Caco-2 (cell line): ENCODE measurements at places on chromosomes 3 and 15. TPM values are rescaled to one million over a fixed set of nuclear protein-coding genes. Genes with fewer than 3 reads are reported as not detected.

- DNase-seq, result no peak
Observed at GRCh38 chr3:193853511-193854219, 260.7 kb downstream of the OPA1 start.

The STXBP5L gene
- total RNA-seq, result not detected in 2 replicates

DNA sequence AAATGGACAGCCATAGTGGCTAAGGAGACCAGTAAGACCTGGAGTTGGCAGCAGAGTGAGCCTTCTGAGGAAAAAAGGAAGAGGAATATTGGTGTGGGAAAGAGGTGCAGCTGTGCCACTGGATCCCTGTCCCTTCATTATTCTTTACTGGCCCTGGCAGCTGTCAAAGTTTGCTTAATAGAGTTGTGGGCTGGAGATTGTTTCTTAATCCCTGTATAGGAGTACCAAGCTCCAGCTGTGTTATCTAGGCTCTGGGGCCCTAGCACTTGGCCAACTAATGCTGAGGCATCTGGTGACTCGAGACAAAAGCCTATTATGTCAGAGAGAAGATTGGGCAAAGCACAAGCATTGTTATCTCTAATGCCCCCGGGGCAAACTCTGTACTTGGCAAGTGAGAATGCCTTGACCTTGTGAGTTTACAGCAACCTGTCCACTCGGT is 61.4 kb downstream of the ZNF609 start:
- DNase-seq, result peak; percentile 70

The MUC13 gene
- 3.5 and 5.0 TPM in 2 replicates for total RNA-seq

The FBXL22 gene
- 0.97 TPM in 1 of 2 replicates, not detected in the other for total RNA-seq

GRCh38 chr3:10319804-10320203 is 1.1 kb downstream of the SEC13 start:
- no peak for DNase-seq

DNA sequence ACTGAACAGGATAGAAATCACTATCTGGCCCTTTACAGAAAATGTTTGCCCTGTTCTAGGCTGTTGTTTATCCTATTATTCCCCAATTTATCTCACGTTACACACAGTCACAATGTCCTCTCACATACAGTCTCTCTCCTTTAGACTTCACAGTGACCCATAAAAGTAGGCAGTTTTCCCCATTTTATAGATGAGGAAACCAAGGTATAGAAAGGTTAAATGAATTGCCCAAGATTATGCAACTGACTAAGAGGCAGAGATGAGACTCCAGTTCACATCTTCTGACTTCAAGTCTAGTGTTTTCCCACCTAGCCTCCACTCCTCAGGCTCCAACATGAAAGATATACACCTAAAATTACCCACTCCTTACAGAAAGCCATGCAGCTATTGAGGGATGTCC is 99.3 kb upstream of the PLCL2 start:
- no peak for DNase-seq

The ST8SIA2 gene
- not detected in 2 replicates for total RNA-seq

- no peak for DNase-seq
Observed at GRCh38 chr3:182710557-182711157, 82.6 kb upstream of the ATP11B start.

GRCh38 chr15:68663526-68663925 is 84.7 kb downstream of the CORO2B start:
- no peak for DNase-seq

The RAMAC gene
- total RNA-seq, result 31.8 and 33.3 TPM in 2 replicates

- DNase-seq, result no peak
Observed at GRCh38 chr3:188656196-188656982, 502.4 kb downstream of the LPP start.

GRCh38 chr3:94043285-94043684 is 14.9 kb upstream of the STX19 start:
- no peak for DNase-seq

DNA sequence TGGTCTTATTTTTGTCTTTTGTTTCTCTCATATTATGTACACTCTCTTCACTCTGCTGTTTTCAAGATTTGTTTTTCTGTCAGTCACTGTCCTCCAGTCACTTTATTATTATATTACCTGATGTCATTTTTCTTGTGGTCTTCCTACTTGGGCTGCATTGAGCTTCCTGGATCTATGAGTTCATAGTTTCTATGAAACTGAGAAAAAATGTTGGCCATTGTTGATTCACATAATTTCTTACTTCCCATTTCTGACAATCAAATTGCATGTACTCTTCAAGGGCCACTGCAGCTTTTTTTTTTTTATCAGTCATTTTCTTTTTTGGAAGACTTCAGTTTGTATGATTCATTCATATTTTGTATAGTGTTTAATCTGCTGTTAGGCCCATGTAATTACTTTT is 1180.6 kb upstream of the GBE1 start:
- DNase-seq, result no peak

DNA sequence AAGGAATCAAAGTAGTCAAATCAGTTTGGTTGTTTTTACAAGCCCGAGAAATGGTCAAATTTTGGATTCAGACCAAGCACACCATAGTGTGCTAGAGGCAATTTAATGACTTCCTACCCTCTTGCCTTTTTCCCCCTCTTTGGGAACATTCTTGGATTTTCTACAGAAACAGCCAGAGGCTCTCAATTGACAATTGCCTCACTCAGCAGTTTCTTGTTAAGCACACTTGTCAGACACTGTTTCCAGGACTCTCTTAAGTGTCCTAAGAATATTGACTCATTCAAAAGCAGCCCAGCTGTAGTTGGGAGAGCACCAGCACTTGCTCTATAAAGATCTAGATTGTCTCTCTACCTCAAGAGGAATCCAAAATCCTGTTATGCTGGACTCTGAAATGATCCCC is 1.5 kb upstream of the SLC35G2 start:
- no peak for DNase-seq

- no peak for DNase-seq
Observed at GRCh38 chr15:40693904-40694687, 878 bp upstream of the RAD51 start.

DNA sequence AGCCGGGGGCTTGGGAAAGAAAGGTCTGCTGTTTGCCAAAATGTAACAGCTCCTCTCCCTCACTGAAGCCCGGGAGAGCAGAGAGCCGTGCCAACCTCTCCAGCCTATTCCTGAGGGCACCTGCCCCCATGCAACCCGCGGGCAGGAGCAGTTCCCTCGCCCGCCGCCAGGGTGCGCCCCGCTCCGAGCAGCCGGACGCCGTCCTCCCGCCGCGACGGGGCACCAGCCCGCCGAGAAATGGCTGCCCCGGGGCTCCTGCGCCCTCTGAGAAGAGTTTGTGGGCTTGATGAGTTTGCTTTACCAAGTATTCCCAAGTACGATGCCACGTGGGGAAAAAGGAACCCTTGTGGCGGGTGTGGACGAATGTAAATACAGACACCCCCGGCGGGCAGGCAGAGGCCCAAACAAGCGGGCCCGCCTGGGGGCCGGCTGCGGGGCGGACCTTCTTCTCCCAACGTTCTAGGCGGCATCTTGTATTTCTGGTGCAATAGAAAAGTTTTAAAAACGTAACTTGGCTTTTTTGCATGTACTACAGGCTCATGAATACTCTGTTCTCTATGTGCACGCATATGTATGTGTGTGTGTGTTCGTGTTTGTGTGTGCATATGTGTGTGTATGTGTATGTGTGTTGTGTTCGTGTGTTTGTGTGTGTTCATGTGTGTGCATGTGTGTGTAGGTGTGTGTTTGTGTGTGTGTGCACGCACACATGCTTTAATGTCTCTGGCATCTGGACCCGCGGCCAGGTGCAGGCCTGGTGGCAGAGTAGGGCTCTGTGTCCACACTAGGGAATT is 162.9 kb downstream of the CHSY1 start:
- peak; percentile 52 for DNase-seq

The XCR1 gene
- not detected in 2 replicates for total RNA-seq

The ADCY5 gene
- 0.44 and 0.91 TPM in 2 replicates for total RNA-seq

- no peak for DNase-seq
Observed at GRCh38 chr15:49273734-49274318, 103.8 kb downstream of the GALK2 start.

GRCh38 chr3:32601722-32602121 is 31.1 kb upstream of the DYNC1LI1 start:
- no peak for DNase-seq

- DNase-seq, result no peak
Observed at GRCh38 chr3:188943591-188943990, 228.2 kb upstream of the TPRG1 start.

DNA sequence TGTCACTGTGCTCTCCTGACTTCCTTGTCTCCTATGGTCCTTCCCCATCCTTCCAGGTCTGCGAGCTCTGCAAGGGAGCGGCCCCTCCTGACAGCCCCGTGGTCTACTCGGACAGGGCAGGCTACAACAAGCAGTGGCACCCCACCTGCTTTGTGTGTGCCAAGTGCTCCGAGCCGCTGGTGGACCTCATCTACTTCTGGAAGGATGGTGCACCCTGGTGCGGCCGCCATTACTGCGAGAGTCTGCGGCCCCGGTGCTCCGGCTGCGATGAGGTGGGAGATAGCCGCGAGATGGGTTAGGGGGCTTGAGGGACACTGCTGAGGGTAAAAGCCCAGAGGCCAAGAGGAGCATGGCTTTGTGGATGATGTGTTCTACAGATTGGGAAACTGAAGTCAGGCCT is 63.8 kb downstream of the LMCD1 start:
- DNase-seq, result no peak

DNA sequence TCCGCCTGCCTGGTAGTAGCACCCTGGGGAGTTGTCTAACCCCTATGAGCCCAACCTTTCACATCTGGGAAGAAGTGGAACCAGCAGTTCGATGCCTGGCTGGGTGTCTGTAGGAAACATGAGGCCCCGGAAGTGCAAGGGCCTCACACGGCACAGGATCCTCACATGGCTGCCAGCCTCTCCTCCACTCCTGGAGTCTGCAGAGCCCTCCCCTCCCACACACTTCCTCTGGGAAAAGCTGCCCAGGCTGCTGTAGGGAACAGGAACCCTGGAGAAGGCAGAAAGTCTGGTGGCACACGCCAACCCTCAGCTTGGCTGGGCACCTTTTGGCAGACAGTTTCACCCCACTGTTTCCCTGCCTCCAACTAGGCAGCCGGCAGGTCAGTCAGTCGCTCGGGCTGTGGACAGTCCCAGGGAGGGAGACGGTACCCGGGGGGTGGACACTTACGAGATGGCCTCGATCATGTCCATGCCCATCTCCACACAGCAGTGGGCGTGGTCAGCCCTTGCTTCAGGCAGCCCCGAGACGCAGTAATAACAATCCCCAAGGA is 118.4 kb downstream of the ADCY5 start:
- DNase-seq, result no peak

The ISG20 gene
- 6.4 and 7.7 TPM in 2 replicates for total RNA-seq

The FBXO40 gene
- total RNA-seq, result not detected in 2 replicates

- no peak for DNase-seq
Observed at GRCh38 chr3:115280506-115280905, 133.4 kb upstream of the ZBTB20 start.

GRCh38 chr15:73637527-73637926 is 4.3 kb upstream of the NPTN start:
- no peak for DNase-seq

DNA sequence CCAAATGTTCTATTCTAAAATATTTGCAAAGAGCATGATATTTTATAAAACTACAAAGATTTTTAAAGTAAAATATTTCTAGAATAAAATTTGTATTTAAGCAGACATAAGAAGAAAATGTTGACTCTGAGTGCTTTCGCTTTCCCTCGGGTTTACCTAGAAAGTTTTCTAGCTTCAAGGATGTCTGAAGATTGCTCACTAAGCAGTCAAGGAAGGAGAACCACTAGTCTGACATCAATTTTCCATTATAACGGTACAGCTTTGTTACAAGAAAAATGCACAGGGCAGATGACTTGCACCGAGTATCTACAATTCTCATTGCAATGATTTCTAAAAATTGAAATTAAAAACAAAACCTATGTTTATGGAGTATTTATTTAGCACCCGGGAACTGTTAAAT is 14.2 kb downstream of the GPR15 start:
- no peak for DNase-seq

DNA sequence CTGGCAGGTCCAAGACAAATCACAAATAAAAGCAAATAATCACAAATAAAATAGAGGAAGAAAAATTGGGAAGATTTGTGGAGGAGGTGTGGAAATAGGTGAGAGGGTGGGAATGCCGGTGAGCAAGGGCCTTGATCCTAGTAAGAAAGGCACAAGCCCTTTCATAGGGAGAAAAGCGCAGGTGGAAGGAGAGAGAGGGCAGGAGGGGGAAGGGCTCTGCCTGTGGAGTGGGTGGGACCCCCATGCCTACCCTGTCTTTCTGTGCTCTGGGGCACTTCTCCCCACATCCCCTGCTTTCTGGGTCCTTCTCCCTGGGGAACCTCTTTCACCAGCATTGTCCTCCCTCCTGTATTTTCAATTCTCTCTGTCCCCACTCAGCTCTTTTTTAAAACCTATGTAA is 711 bp upstream of the TGM5 start:
- no peak for DNase-seq

DNA sequence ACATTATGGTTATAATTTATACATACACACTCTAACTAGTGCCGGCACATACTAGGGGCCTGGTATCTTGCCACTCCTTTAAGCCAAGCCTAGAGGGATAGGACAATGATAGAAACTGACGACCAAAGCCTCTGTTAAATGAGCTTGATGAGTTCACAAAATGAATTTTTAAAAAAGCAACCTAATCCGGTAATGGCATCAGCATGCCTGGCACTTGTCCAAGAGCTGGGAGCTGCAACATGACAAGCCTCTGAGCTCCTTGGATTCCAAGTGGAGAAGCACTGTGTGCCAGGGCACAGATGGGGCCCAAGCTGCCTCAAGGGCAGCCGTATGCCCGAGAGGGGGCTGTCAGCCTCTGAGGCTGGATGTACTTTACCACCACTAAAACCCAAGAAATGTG is 9.7 kb downstream of the ETV5 start:
- DNase-seq, result no peak

DNA sequence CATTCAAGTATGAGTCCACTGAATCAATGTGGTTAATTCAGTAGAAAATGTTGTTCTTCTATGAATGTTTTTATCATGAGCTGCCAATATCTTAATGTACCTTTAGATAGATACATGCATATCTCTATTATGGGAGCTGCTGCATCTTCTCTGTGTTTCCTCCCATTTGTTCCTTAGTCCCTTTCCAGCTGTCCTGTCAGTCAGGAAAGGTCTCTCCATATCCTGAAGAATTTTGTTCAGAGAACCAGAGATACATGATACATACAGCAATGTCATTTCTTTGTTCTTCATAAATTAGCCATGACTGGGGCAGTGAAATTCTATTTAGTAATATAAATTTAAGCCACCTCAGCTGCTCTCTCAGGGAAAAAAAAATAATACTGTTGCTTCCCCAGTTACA is 103.7 kb downstream of the P3H2 start:
- no peak for DNase-seq
